ENCODE measurements at places on chromosomes 6 and 20.
A peak's percentile ranks its signal among the peaks of the same experiment; 100 is the strongest.

- peak; percentile 1 for DNase-seq
These were observed 679.5 kb upstream of the NRSN1 start for GRCh38 chr6:23446469-23446967.

- no peak for DNase-seq
These were observed 30.6 kb downstream of the ROS1 start for GRCh38 chr6:117395164-117395563.

GRCh38 chr6:3276174-3277167, 17.7 kb downstream of the PSMG4 start:
- DNase-seq, result no peak

GRCh38 chr6:42727087-42727611, 4.8 kb upstream of the PRPH2 start:
- DNase-seq, result no peak

- DNase-seq, result no peak
These were observed 73.0 kb upstream of the TSHZ2 start for GRCh38 chr20:52899041-52899608.

DNA sequence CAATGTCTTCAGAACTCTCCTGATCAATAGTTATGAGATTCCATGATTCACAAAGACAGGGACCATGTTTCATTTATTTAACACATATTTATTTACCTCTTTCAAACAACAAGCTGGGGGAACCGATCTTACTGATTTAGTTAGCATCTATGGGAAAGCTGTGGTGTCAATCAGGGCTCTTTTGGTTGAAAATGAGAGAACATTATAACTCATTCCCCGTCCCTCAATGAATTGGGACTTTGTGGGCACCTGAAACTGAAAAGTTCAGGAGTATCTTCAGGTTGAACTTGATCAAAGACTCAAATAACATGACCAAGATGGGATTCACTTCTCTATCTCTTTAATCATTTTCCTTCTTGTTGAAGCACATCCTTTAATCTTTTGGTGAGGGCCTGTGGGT, 67.4 kb downstream of the CHMP4B start:
- DNase-seq, result no peak

- no peak for DNase-seq
These were observed 12.9 kb downstream of the LAMA5 start for GRCh38 chr20:62354031-62354808.

DNA sequence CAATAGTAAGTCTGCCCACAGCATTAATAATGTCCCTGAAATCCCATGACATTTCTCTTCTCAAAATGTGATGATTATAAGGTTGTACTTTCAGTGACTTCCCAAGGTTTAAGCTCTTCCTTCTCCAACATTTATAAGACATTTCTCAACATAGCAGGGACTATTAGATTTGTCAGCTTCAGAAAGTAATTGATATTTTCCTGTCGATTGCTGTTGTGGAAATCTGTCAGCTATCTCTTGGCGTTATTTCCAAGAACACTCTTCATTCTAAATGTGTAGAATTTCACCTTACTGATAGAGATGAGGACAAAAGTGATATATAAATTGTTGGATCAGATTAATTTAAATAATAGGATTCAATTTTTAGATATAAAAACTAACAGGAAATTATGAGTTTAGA, 149.7 kb upstream of the IMPG1 start:
- no peak for DNase-seq

GRCh38 chr20:13102694-13103093, 93.9 kb downstream of the SPTLC3 start:
- no peak for DNase-seq

DNA sequence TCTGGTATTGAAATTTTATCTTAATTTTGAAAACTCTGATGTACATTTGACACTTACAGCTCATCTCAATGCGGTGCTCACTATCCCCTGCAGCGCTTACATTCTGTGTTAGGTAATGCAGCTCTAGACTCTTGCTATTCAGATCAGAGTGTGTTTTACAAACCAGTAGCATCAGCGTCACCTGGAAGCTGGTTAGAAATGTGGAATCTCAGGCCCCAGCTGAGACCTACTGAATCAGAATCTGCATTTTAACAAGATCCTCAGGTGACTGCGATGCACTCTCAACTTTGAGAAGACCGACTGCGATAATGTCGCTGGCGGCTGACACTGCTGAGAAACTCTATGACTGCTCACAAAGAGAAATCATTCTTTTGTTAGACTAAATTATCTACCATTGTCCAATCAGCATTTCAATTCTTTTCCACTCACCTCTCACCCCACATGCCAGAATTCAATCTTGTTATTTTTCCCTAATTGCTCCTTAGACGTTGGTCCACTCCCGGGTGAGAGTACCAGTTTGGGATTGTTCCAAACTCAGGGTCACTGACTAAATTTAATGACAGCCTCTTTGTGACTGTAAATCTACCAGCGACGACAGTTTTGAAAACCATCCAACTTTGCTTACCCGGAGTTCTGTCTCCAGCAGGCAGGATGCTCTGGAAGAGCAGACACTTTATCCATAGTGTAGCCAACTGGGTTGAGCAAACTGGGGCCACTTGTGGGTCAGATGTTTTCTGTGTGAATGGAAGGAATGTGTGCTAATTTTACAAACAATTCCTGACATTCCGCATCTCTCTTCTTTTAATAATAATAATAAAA, 140.1 kb upstream of the BTBD3 start:
- DNase-seq, result no peak

Data from HCT116 (cell line).